Endothelial cell of umbilical vein (primary cell): ENCODE measurements at places on chromosomes 4 and X.

DNA sequence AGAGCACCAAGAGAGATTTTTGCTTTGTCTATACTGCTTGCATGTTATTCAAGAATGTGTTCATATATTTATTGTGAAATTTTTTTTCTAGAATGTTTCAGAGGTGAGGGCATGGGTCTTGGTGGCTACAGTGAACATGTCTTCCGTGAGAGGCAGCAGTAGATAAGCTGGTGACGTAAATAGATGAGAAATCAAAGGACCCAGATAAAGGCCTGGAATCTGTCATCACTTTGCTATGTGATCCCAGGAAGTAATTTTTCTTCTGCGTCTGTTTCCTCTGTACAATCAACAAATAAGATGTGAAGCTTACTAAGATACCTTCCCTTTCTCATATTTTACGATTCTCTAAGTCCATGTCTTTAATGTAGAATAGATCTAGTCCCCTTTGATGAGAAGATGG lies 129.1 kb downstream of the COL4A6 start:
- peak; percentile 19 for DNase-seq

DNA sequence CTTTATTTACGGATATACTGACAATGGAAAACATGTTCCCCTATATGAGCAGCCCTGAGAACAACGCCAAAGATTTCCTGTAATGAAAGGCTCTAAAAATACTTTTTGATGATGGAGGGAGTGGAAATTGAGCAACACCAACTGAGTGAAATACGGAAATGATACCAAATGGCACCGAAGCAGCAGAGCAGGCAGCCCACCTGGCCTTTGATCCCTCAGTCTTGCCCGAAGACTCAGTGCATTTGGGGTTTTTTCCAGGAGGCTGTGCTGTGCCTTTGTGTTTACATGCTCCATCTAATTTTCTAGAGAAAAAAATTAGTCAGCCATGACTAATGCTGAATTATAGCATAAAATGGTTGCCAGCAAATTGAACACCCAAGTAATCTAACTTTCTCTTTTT lies 169.9 kb upstream of the RBPJ start:
- no peak for DNase-seq

DNA sequence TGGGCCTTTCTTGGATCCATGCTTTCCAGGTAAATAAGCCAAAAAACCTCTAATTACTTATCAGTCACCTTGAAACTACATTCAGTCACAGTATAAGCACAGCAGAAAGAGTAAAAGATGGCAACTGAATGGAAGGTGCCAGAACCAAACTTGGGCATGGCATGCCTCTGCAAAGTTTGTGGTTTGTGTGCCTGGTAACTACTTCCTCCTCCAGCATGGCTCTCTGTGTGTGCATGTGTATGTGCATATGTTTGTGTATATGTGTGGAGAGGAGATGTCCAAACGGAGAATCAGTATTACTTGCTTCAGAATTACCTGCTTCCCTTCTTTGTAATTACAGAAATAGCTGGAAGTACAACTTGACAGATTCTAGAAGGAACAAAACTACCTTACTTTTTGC lies 67.5 kb downstream of the AGTR2 start:
- no peak for DNase-seq

GRCh38 chr4:12519426-12519825 lies 964.7 kb downstream of the RAB28 start:
- DNase-seq, result no peak

- DNase-seq, result no peak
These were observed 11.3 kb downstream of the SCD5 start for GRCh38 chr4:82787342-82787741.

GRCh38 chr4:155780775-155781174 lies 22.0 kb downstream of the GUCY1B1 start:
- no peak for DNase-seq

- DNase-seq, result no peak
These were observed 21.2 kb downstream of the PPAT start for GRCh38 chr4:56414135-56414670.

- peak; percentile 56 for DNase-seq
These were observed 9.6 kb upstream of the TMA16 start for GRCh38 chr4:163484906-163485305.

GRCh38 chrX:12903646-12904045 lies 2.8 kb upstream of the TLR8 start:
- DNase-seq, result no peak

DNA sequence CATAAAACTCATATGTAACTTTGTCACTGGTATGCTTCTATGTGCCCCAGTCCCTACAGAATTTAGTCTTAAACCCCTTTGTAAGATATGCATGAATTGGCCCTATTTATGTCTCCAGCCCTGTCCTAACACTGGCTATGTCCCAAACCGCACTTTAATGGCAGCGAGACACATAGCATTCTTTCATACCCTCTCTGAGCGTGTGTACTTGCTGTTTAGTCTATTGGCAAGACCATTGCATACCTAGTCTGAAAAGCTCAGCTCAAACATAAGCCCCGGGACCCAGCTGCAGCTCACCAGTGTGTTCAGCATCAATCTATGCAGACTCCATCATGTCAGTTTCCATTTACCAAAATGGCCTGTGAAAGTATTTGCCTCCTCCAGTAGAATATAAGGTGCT lies 1018.4 kb upstream of the TENM3 start:
- no peak for DNase-seq

DNA sequence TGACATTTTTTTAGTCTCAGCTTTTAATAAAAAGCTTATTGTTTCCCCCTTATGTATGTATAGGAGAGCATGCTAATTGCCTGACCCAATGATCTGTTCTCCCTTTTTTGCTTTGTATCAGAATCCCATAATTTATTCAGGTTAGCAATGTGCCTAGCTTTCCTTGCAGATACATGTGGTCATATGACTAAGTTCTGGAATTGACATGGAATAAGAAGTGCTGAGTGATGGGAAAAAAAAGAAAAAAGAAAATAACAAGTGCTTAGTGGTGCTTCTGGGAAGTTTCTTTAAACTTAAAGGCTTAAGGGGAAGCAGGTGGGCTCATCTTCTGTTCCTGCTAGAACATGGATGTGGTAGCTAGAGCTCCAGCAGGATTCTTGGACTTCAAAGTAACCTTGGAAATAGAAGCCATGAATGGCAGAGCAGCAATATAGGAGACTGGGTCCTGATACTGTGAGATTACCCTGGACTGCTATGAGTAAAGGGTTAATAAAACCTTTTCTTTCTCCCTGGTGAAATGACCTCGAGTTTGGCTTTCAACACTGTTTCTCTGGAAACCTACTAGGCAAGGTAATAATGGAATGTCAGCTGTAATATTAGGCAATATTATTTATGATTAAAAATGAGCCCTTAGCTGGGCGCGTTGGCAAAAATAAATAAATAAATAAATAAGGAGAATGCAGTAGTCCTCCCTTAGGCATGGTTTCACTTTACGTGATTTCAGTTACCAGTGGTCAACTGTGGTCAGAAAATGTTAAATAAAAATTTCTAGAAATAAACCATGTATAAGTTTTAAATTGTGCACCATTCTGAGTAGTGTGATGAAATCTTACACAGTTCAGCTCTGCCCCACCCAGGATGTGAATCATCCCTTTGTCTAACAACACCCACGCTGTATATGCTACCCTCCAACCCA lies 16.7 kb upstream of the RBM41 start:
- DNase-seq, result no peak

GRCh38 chrX:25442499-25442898 lies 426.7 kb upstream of the ARX start:
- DNase-seq, result no peak

- DNase-seq, result no peak
These were observed 44.9 kb downstream of the GATB start for GRCh38 chr4:151715881-151716280.

- no peak for DNase-seq
These were observed 853.5 kb downstream of the TRIML1 start for GRCh38 chr4:188992706-188993105.

- no peak for DNase-seq
These were observed 15.4 kb upstream of the ADH6 start for GRCh38 chr4:99234331-99235010.

DNA sequence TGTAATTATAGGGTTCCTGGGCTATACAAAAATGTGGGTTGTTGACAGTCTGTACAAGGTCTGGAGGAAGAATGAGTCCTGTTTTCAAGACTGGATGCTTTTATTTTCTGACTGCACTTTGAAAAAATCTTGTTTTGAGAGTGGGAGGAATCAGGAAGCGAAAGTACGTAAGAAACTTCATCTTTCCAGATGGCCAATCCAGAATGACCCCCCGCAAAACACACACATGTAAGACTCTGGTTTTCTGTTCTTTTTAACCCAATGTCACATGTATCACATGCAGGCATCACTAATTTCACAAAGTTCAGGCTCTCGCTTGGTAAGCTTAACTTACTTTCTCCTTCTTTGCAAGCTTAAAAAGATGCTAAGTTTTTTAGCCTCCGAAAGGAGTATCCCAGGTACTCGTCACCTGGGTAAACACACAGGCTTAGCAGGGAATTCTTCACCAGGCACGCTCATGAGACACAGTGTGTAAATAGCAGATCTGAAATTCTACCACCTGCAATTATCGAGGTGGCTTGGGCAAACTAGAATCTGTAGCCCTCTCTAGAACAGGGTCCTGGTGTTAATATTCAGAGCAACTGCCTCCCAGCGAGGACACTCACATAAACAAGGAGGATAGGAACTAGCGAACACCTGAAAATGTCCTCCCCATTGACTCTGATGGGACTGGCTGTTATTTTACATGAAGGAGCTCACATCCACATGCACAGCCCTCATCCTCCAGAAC lies 90.7 kb downstream of the NSUN7 start:
- DNase-seq, result no peak

- DNase-seq, result no peak
These were observed 32.1 kb downstream of the NELFA start for GRCh38 chr4:1976416-1977352.

DNA sequence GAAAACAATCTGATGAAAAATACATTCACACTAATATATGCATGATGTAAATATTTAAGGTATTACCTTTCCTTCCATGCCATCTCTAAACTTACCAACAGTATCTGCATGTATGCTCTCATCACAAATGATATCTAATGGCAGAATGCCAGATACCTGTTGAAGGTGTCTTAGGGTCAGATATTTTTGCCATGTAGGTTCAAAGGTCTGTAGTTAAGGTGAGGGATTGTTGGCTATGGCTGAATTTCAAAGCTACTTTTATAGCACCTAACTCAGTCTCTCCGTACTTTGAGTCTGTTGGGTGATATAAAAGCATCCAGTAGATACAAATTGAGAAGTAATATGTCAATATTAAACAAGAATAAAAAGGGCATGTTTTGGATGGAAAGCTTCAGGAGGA lies 19.8 kb upstream of the ANTXR2 start:
- no peak for DNase-seq

DNA sequence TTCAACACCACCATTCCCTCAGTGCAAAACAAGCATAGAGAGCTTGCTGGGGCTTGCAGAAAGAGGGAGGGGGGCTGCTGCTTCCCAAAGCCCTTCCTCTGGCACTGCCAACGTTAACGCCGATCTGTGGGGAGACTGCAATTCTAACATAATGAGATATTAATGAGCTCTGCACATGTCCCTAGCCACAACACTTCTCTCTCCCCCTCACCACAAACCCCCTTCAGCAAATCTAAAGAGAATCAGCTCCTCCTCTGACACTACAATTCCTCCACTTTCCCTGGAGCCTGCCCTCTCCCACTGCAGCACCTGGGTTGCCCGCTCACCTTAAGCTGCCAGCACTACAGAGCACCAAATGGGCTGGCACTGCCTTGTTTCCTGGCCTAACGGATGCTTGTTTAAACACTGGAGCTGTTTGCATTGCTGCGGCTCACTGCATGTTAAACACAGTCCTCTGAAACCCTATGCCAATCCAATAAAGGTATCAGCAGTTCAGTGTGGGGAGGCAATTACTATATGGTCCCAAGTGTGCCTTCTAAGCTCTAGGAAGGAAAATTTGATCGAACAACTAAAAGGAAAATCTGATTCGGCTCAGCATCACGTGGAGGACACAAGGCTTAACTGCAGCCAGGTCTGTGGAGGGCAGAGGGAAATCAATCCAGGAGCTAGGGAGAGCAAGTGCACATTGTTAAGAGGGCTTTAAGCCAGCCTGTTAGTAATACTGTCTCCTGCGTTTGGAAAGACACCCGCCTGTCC lies 232.4 kb downstream of the MAML3 start:
- peak; percentile 41 for DNase-seq

GRCh38 chr4:3858765-3859388 lies 92.7 kb downstream of the ADRA2C start:
- DNase-seq, result no peak

- DNase-seq, result no peak
These were observed 99.4 kb downstream of the LUZP4 start for GRCh38 chrX:115388879-115389278.

DNA sequence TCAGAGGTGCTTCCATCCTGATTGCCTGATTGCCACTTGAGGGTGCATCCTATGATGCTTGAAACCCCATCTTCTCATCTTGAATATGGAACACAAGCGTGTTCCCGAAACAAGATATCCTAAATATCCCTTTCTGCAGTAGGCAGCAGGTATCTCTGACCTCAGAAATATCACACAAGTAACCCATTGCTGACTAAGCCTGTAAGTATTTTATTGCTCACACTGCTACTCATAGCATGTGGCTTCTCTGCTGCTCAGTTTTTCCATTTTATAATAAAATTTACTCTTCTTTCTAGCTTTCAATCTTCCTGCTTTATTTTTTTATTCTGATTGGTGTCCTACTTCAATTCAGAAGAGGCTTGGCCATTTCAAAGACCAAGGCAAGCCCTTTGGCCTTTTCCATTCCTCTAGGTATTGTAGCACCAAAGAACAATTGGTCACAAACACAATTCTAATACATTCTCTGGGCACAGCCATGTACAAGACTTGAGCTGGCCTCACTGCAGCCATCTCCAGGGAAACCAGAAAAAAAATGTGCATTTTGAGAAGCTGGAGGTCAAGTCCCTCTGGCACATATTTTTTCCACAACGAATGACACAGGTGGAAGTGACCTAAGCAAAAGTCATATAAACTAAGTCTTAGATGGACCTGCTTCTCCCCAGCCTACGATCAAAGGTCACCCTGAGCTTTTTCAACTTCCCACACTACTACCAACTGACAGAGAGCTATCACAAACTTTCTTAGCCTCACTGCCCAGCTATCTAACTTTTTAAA lies 107.0 kb downstream of the OR13H1 start:
- DNase-seq, result no peak

DNA sequence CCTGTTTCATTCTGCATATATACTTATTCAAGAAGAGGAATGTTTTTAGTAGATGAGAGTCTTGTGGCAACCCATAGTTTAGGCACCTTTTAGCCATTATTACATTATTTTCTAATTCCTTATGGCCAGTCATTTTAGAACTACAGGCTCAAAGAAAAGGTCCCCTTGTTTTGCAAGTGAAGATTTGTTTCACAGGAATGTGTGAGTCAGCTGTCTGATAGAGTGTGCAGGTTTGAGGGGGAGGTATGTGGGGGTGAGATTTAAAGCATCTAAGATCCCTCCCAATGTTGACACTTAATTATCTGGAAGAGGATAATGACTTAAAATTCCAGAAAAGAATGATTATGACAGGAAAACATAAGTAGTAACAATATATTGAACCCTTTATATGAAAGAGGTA lies 495.6 kb downstream of the KCNIP4 start:
- no peak for DNase-seq
